ENCODE measurements at places on chromosomes 3 and 15.

- no peak for DNase-seq
These were observed 15.8 kb upstream of the CYP11A1 start for GRCh38 chr15:74383286-74383685.

- DNase-seq = peak; percentile 83
These were observed 16.9 kb upstream of the LPP start for GRCh38 chr3:188137051-188137450.

DNA sequence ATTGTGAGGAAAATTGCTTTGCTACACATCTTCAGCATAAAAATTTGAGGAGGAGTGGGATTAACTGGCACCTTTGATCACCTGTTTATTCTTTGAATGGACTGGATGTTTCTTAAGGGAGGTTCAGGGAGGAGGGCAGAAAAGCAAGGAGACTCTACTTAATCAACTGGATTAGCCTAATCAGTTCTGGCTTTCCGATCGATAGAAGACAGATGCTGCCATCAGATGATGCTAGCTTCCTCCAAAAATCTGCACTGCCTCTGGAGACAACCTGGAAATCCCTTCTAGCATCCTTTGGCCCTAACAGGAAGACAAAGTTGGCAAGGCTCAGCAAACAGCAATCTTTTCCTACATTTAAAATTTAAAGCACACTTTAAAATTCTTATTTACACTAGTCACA, 197.8 kb downstream of the EBLN2 start:
- DNase-seq = no peak

DNA sequence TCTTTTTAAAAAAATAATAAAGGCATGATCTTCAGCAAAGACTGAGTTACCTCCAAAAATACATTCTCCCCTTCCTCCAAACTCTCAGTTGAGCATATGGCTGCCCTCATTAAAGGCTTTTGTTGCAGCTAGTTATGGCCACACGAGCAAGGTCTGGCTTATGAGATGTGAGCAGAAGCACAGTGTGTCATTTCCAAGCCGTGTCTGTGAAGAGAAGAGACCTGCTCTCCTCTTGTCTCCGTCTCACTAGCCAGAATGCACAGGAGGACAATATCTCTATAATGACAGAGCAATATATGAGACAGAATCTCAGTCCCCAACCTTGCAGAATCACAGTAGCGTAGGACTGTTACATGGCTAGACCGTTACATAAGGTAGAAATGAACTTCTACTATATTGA, 152.3 kb downstream of the MAGI1 start:
- DNase-seq = no peak

- peak; percentile 89 for DNase-seq
These were observed 30.2 kb downstream of the IFT80 start for GRCh38 chr3:160368804-160369203.

DNA sequence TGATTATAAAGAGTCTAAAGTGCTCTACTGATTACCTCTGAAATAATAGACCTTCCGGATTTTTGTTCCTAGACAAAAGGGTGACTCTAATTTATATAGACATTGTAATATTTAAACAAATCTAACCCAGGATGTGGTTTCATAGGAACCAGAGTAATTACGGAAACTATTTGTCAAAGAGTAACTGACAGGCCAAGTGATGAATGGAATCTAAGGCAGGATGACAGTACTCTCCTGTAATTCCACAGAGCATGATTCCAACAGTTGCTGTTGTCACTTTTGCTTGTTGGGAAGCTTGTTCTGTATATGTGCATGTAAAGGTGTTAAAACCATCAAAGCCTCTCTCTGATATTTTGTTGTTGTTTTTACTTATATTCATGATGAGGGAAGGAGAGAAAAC, 1141.0 kb downstream of the IGSF11 start:
- no peak for DNase-seq

- peak; percentile 56 for DNase-seq
These were observed 29.8 kb downstream of the STT3B start for GRCh38 chr3:31562525-31562924.

DNA sequence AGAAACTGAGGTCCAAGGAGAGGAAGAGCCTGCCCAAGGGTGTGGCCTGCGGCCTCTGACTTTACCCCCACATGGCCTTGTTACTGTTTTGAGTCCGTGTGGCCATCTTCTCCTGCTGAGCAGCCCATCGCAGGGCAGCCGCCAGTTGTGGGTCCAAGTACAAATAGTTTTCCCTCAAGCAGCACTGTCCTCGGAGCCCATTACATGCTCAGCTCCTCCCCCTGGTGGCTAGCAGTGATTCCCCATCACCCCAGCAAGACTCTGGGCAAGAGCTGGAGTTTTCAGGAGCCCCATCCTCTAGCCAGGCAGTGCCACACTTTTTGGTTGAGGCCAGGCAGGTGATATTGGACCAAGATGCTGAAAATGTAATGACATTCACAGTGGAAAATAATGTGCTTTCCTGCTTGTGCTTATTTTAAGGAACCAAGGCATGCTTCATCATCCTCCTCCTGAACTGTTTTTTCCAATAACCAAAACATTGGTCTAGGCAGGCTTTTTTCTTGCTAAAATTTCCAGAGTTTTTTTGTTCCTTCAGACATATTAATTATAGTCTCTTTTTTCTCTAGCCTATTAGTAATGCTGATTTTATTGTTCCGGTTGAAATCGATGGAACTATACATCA, 23.2 kb upstream of the VILL start:
- DNase-seq = peak; percentile 87

DNA sequence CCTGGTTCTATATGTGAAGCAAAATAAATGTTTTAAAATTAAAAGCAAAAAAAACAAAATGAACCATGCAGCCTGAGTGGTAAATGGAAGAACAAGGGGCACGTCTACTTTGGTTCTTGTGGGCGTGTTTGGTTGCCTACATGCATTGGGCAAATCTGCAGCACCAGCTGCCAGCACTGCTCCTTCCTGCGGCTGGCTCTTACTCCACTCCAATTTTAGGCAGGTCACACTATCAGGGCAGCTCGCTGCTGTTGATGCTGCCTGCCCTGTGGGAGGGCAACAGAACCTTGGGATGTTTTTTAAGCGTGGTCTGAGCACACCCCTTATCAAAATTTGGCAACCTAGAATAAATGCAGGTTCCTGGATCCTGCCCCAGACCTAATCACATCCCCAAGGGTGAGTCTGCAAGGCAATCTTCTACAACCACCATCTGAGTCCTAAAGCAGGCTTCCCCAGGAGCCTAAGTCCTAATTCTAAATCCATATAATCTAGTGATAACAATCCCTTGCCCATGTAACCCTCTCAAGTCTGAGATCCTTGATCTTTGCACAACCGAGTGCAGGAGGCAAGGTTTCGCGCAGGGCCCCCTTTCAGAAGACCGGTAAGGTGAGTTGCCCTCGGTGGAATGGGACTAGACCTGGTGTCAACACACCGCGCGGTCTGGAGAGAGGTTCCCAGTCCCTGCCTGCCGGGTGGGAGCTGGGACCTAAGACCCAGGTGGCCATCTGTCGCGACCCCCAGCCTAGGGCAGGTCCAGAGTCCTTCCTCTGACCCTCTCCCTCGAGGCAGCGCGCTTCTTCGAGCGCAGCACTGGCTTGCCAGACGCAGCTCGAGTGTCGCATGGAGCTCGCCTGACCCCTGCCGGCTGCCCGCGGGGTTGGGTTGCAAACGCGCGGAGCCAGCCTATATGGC, 15.9 kb downstream of the IVD start:
- peak; percentile 90 for DNase-seq

DNA sequence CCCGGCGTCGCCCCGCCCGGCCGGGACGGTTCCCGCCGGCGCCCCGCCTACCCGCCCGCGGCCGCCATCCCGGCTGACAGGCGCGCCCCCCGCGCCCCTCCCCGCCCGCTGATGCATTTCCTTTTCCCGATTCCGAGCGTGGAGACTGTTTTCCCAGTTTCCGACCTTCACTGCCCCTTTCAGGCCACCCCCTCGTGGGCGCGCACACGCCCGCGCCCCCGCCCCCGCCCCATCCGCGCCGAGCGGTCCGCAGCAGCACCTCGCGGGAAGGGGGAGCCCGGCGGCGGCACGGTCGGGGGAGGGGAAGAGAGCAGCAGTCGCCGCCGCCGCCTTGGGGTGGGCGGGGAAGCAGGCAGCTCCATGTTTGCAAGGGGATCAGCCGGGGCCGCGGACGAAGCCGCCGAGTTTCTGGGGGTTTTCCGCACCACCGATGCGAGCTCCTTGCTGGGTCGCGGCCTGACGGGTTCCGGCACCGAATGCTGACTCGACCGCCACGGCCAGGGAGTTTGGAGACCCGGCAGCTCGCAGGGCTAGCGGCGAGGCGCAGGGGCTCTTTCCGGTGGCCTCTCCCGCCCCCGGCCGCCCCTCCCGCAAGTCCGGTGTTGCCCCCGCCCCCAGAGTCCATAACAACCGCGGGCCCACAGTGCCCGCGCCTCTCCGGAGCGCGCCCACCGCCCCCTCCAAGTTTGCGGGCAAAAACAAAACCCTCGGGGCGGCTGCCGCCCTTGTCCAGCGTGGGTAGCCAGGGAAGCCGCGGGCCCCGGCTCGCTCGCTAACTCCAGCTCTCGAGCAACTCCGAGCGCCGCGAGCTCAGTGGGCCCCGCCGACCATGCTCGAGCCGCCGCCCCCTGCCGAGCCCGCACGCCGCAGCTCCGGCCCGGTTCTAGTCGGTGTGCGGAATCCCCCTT, 3.2 kb upstream of the SIN3A start:
- DNase-seq = peak; percentile 89

DNA sequence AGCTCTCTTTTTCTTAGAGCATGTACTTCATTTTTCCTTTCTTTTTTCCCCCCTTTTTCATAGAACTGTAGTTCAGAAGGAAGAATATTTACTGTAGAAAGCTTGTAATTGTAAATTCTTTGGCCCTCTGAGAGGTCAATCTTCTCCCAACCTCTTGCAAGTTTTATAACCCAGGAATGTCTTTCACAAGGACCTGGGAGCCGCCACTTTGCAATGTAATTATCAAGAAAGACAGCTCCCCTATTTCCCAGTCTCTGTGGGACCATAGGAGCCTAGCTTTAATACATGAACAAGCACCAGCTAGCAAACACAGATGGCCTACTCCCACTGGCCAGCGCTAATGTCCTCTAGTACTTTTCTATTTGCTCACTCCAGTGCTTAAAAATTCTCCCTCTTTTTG, 51.4 kb downstream of the NFKBIZ start:
- DNase-seq = no peak

DNA sequence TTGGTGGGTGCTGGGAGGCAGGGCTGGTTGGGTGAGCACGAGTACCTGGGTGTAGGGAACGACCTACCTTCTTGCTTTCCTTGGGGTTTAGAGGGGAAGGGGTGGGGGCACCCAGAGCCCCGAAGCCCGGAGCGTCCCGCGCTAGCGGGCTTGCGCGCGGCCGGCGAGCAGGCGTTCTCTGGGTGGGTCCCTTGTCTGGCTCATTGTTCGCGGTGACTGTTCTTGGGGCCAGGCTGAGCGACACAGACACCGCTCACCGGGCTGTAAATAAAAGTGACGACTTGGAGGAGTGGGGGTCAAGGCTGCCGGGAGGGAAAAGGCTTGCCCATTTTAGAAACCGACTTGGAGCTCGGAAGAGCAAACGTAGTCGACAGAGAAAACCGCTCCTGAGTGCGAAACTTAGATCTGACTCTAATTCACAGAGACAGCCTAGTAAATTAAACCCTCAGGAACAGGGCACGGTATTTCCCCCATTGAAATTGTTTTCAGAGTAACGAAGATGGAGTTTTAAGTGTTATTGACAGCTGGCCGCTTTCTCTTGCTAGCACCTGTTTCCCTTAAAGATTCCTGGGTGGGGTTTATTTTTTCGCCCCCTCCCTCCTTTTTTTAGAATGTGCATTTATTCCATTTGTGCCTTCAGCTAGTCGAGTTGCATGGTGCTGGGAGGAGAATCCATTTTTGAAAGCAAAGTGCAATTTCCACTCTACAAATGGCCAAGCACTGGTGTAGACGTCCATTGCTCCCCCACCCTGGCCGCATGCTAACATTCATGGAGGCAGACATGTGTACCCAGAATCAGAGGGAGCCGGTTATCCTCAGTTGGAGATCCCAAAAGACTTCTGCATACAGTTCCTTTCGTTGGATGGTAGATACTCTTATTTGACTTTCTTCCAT, 532.1 kb upstream of the SEMA6D start:
- peak; percentile 3 for DNase-seq

GRCh38 chr3:120111898-120112297, 17.7 kb upstream of the GSK3B start:
- DNase-seq = no peak

- DNase-seq = no peak
These were observed 63.7 kb upstream of the CRTC3 start for GRCh38 chr15:90465930-90466567.

- DNase-seq = no peak
These were observed 30.9 kb downstream of the TFG start for GRCh38 chr3:100740207-100740606.

- no peak for DNase-seq
These were observed 43.6 kb upstream of the DCBLD2 start for GRCh38 chr3:98945101-98945524.

DNA sequence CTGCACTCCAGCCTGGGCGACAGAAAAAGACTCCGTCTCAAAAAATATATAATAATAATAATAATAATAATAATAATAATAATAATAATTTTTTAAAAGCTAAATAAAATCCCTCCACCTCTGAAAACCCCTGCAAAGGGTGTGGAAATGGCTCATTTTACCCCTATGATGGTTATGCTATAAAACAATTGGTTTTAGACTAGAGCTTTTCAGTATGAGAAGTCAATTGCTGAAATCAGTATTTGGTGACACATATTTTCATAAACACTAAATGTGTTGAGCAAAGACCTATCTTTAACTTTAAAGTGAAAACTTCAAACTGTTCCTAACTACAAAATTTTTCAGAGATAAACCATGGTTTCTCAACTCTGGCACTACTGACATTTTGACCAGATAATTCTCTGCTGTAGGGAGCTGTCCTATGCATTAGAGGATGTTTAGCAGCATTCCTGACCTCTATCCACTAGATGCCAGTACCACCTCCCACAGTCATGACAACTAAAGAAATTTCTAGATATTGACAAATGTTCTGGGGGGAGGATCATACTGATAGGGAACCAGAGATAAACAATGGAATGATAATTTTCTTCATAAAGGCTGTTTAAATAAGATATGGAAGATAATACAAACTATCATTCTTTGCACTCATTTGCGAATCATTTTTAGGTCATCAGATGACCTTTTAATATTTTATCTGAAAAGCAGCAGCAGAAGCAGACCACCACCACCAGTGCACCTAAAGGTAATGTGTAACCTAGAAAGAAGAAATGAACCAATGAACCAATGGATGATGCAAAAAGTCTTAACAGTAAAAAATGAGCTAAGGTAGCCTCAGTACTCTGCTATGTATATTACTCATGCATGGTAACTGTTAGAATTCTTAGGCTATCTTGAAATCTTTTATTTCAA, 13.8 kb downstream of the PTPN9 start:
- DNase-seq = no peak

DNA sequence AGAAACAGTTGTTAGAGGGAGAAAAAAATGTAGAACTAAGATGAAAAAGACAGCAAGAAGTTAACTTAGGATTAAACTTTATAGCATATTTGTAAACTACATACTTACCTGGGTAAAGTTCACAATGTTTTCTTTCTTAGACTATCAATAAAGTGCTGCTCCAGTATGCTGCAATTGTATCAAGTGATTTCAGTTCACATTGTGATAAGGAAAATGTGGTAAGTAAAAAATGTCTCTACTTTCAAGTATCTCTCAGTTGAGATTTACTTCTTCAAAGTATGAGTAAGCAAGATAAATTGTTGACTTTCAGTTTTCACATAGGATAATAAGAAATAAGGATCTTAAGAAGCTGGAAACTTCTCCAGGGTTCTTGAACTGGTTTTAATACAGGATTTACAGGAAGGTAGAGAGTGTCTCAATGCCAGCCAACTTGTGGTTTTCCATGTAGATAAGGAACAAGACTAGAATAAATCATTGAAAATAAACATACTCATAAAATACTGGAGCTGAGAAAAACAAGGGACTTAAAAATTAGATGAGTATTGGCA, 528.8 kb downstream of the UNC13C start:
- DNase-seq = peak; percentile 3
